Cardiac muscle cell (in vitro differentiated cells and primary cell): ENCODE measurements at places on chromosomes 13 and 19.

GRCh38 chr19:7482584-7483439 is 6.0 kb downstream of the PEX11G start:
- peak; percentile 38 for DNase-seq

- no peak for DNase-seq
Measured at GRCh38 chr13:75715601-75716523, 79.7 kb downstream of the LMO7 start.

GRCh38 chr13:69683921-69684686 is 423.5 kb upstream of the ATXN8OS start:
- no peak for DNase-seq

- peak; percentile 29 for DNase-seq
Measured at GRCh38 chr13:104253063-104253680, 1187.0 kb upstream of the SLC10A2 start.

DNA sequence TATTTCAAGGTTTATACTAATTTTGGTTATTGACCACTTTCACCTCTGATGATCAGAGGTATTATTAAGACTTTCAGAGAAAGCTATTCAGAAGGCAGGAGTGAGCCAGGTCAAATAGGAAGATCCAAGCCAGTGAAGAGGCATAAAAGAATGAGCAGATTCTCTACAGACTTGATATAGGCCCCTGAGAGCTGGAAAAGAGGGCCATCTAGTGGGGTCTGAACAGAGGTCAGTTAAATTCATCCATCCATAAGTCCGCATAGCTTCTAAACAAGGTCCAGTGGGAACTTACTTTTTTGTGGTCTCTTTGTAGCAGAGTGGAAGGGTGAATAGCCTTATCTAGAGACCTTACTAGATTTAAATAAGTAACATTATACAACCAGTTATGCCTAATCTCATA is 126.6 kb upstream of the UFM1 start:
- peak; percentile 64 for DNase-seq

- DNase-seq = no peak
Measured at GRCh38 chr13:48831248-48831647, 144.5 kb upstream of the FNDC3A start.

DNA sequence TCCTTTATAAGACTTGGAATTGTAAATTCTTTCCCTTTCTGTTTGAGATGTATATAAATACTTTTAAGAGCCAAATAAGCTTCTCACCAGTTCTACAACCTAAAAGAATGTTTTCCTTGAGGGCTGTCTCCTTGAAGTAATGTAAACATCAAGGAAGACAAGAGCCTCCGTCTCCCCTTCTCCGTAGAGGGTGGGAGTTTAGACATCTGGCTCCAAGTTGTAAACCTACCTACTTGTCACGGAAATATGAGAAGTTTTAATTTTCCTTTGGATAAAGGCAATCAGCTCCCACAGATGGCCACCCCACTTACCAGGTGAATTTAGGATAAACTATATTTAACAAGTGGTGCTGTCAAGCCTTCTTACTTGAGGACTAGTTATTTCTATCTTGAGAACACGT is 237.9 kb downstream of the NALCN start:
- no peak for DNase-seq

GRCh38 chr13:32159137-32159869 is 127.7 kb downstream of the FRY start:
- no peak for DNase-seq

DNA sequence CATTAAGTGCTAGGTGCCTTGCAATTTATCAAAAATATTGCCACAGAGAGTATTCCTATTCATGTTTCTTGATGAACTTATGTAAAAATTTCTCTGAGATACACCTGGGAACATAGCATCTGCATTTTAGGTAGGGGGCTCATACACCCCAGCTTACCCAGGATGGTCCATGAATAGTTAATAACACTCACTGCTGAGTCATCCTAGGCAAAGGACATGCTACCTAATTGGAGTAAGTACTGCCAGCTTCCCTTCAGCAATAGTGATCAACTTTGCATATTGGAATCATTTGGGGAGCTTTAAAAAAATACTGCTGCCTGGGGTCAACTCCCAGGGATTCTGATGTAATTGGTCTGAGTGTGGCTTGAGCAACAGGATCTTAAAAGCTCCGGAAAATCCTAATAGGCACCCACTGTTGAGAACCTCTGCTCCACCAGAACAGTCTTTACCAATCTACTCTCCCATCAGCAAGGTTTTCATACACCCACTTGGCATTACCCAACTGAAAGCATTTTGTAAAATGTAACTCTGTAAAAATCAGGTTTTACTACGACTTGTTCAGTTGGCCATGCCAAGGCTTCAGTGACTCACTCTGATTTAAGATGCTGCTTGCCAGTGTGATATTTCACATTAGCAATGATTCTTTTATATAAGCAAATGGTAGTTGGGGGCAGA is 67.2 kb upstream of the FNDC3A start:
- DNase-seq = peak; percentile 26

- no peak for DNase-seq
Measured at GRCh38 chr13:38013676-38014075, 144.1 kb upstream of the TRPC4 start.

GRCh38 chr13:27953676-27954405 is 15.3 kb downstream of the CDX2 start:
- peak; percentile 79 for DNase-seq

- no peak for DNase-seq
Measured at GRCh38 chr13:63287926-63288325, 1872.3 kb upstream of the PCDH20 start.

DNA sequence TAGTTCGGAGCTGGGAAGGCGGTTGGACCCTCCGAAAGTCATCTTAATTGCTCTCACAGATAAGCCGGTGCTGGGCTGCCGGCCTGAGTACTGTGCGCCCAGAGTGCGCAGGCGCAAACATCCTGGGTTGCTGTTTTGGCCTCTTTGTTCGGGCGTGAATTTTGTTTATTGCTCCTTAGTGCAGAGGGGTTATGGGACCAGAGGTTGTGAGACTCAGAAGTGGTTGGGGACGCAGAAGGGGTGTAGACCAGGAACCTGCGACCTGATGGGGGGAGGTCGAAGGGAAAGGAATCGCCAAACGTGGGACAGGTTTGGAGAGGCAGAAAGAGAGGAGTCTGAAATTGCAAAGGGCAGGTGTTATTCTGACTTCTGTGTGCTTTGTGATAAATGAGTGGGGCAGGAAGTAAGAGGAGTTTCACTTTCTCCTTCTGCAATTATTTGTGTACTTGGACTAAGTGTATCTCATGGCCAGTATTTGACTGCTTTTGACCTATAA is 607 bp upstream of the ZNF566 start:
- DNase-seq = peak; percentile 97

- no peak for DNase-seq
Measured at GRCh38 chr13:30802501-30802900, 67.2 kb downstream of the ALOX5AP start.

DNA sequence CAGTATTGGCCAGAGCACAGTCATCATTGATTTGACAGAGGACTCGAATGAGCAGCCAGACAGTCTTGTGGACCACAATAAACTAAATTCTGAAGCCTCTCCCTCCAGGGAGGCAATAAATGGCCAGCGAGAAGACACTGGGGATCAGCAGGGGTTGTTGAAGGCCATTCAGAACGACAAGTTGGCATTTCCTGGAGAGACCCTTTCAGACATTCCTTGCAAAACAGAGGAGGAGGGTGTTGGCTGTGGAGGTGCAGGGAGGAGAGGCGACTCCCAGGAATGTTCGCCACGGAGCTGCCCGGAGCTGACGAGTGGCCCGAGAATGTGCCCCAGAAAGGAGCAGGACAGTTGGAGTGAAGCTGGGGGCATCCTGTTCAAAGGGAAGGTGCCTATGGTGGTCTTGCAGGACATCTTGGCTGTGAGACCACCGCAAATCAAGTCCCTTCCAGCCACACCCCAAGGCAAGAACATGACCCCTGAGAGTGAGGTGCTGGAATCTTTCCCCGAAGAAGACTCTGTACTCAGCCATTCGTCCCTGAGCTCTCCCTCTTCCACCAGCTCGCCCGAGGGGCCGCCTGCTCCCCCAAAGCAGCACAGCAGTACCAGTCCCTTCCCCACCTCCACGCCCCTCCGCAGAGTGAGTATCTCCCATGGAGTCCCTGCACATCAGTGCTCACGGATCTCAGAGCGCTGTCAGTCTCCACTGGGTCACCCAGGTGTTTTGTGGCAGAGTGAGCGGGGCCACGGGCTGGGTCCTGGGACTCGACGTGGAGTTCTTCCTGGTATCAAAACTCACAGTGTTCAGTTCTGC is 6.9 kb downstream of the CHAF1A start:
- no peak for DNase-seq

- DNase-seq = peak; percentile 46
Measured at GRCh38 chr19:34428549-34429285, 536 bp downstream of the UBA2 start.

DNA sequence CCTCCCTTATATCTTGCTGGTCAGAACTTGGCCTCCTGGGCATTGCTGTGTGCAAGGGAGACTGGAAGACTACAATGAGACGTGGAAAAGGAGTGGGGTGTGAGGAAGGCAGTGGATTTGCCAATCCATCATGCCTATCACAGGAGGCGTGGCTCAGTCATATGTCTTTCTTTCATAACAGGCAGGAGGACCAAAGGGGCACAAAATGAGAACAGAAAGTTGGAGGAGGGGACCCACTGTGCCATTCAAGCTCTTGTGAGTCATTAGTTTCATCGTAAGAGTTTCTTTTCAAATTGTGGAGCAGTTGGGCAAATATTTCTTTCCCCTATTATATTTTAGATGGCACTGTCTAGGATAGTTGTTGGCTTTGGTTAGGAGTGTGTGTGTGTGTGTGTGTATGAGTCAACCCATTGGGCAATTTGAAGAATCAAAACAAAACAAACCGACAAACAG is 471.5 kb downstream of the TSHZ3 start:
- DNase-seq = no peak

DNA sequence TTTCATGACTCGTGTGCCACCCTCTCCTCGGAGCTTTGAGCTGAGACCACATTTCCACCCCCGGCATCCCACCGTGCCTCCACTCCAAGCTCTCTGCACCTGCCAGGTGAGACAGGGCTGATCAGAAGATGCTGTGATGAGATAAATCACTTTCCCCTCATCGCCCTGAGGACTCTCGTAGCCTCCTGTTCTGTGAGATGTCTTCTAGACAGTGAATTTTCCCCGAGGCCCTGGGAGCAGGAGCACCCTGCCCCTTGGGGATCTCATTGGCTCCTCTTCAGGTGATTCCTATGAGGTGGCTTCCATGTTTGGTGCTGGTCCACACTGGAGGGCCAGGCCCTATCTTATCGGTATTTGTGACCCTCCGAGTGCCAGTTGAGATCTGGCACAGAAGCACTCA is 154.0 kb upstream of the TSHZ3 start:
- no peak for DNase-seq

- no peak for DNase-seq
Measured at GRCh38 chr13:31369213-31369612, 169.4 kb downstream of the B3GLCT start.

DNA sequence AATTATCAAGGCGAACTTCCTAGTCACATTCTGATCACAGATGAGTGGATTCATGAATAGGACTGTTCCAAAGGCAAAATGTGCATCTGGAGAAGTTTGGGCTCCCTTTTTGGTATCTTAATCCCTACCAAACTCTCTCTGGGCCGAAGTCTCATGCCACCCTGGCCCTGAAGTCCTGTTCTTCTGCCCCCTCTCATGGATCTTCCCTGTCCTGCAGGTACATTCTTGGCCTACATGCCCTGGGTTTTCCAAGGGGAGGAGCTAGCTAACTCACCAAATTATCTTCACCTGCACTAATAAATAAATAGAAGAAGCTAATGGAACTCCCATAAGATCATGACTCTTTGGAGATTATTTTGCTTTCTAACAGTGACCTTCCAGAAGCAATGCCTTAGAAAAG is 50.3 kb downstream of the SERTM1 start:
- DNase-seq = no peak

- no peak for DNase-seq
Measured at GRCh38 chr13:98097749-98098148, 45.1 kb upstream of the FARP1 start.

- DNase-seq = no peak
Measured at GRCh38 chr19:42293540-42293939, 8.4 kb upstream of the PRR19 start.

GRCh38 chr19:38047641-38048040 is 140.6 kb downstream of the SIPA1L3 start:
- no peak for DNase-seq

DNA sequence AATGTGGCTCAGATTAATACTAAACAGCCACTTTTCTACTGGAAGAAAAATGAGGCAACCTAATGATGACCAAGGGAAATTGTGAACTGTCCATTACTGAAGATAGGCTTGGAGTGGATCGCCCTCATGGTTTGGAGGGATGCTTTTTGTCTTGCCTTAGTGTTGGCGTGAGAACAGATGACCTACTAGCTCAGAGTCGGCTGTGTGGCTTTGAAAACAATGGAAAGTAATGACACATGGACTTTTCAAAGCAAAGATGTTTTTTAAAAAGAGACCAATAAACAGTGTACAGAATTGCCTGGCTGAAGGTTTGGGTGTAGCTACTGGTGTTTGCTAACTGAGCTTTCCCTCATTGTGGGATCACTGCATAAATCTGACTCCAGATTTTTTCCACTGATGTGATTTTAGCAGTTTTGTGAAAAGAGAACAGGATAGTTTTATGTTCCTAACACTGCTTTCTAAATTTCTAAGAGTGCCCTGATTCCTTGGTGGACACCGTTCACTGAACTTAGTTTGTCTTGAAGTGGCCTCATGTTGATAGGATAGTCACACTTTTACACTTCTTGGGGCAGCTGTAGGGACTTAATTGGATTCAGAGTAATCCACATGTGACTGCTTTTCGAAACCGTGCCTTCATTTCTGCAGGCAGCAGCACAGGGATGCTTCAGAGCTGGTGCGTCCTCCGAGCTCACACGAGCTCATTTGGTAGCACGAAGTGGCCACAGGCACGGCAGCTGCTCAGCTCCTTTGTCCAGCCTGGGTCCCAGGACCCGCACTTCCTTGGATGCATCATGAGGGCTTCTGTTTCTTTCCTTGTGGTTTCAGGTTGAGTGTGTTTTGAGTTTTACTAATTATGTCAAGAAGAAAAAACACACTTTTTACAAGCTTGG is 4.3 kb downstream of the CEBPG start:
- no peak for DNase-seq

DNA sequence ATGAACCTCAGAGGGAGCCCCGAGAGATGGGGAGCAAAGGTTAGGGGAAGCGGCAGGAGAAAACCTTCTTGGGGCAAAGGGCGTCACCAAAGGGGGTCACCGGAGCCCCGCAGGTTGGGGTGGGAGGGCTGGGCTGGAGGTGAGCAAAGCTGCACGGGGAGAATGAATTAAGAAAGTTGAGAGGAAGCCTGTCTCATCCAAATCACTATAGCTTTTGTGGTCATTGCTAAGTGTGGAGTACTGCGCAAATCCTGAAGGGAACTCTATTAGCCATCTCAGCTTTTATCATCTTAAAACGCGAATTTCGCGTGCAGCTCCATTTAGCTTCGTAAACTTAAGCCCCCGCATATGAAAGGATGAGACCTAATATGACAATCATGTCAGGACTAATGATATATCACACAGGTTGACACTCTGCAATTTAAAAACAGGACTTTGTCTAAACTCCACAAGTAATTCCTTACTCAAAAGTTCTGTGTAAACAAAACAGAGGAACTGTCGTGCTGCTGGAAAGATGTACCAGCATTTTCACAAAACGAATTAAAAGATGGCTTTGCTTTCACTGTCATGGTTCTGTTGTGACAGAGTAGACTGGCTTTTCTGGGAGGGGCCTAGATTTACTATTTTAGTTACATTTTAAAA is 631 bp downstream of the LACC1 start:
- DNase-seq = no peak

GRCh38 chr13:107192289-107192688 is 624.4 kb upstream of the ARGLU1 start:
- no peak for DNase-seq
